ENCODE measurements at places on chromosomes 12 and 14.

DNA sequence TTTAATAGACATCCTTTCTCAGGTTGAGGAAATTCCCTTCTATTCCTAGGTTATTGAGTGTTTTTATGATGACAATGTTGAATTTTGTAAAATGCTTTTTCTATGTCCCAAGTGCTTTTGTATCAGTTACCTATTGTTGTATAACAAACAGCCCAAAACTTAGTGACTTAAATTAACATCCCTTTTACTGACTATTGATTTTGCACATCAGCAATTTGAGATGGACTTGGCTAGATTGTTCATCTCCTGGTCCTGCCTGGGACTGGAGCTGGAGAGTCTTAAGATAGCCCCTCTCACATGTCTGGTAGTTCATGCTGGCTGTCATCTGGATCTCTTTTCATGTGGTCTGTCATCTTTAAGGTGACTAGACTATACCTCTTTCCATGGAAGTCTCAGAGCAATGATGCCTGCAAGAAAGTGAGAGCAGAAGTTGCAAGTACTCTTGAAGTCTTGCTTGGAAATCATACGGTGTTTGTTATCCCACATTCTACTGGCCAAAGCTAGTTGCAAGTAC lies 132.6 kb downstream of the RPAP3 start:
- DNase-seq = no peak

GRCh38 chr12:19273482-19274330 lies 144.2 kb downstream of the PLEKHA5 start:
- DNase-seq = peak; percentile 92

- no peak for DNase-seq
These were observed 762 bp downstream of the RABGGTA start for GRCh38 chr14:24270537-24271133.

DNA sequence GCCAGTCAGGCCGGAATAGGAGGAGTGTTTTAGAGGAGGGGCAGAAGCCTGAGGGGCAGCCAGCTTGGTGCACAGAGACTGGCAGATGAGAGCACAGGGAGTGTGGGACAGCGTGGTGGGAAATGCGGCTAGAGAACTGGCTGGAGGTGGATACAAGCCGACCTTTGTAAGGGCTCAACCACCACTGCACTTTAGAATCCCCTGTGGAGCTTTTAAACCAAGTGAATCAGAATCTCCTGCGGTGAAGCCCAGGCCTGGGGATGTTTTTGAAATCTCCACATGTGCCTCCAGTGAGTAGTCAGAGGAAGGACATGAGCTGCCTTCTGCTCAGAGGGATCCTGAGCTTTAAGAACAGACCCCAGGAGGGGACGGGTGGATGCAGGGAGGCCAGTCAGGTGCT lies 10.9 kb upstream of the PCED1B start:
- peak; percentile 79 for DNase-seq

- no peak for DNase-seq
These were observed 938.4 kb upstream of the ATXN7L3B start for GRCh38 chr12:73599268-73599667.

DNA sequence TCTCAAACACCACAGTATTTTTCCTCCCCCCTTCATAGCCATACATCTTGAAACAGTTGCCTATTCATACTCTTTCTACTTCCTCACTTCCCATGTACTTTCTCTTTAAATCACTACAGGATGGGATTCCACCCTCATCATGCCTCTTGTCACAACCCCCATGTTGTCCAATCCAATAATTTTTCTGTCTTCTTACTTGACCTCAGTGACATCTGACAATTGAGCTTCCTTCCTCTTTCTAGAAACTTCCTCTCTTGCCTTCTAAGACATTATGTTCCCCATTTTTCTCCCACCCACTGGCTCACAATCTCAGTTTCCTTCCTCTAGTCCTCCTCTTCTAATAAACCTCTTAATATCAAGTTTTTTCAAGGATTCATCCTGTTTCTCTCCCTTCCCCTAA lies 5.3 kb downstream of the C2CD5 start:
- DNase-seq = no peak

DNA sequence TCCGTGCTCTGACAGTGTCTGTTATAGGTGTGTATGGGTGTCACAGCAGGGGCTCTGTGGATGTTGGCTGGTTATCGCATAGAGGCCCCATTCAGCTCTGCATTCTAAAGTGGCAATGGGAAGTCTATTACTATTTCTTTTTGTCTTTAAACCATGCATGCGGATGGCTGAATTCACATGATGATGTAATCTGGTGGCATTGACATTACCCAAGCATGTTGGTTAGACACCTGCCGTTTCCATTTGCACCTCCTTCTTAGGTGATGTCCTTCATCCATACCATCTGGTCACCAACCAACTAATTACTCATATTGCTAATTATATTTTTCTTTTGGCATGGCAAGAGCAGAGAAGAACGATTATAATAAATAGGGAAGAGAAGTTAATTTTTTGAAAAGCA lies 270.8 kb upstream of the RGS6 start:
- DNase-seq = no peak

- no peak for DNase-seq
These were observed 21.6 kb downstream of the ASPG start for GRCh38 chr14:104107101-104107581.

DNA sequence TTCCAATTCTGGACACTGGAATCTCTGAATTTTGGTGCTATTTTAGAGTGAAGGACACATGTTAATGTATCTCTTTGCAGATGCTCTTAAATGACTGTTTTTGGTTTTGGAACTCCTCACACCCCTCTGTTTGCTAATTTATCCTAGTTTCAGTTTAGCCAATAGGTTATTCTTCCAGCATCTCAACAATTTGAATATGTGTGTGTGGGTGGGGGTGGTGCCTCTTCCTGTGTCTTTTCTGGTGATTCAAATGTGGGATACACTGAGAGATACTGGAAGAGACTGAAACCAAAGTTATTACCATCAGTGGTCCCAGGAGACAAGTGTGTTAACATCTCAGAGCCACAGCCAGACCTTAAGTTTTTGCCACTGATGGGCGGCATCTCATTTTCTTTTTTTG lies 1317.4 kb upstream of the TMEM132C start:
- no peak for DNase-seq

DNA sequence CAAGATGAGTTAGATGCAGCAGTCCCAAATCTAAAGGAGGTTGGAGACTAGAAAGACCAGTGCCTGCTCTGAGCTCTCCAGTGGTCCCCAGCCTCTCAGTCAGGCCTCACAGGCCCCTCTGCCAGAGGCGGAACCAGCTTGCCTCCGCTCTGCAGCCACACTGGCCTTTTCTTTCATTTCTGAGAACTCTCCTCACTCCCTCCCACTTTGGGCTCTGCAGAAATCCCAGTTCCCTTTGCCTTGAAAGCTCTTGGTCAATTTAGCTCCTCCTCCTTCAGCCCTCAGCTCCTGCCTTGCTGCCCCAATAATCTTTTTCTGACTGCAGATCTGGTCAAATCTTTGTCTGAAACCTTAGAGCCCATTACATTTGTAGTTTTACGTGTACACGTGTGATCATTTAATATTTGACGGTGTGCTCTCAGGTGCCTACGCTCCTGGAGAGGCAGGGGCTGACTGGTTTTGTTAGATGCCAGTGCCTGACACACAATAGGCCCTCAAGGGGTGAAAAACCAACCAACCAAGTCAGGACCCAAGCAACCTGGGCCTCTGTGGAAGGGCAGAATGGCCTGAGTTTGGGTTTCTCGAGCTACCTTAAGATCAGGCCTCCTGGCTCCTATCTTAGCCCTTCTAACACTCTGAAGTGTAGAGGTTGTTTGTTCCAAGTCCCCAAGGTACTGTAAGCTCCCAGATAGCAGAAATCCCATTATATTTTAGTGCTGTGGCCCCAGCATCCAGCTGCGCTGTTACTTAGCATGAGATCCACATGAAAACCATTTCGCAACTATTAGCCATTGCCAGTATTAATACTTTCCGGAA lies 1.1 kb upstream of the NUDT4 start:
- DNase-seq = no peak

DNA sequence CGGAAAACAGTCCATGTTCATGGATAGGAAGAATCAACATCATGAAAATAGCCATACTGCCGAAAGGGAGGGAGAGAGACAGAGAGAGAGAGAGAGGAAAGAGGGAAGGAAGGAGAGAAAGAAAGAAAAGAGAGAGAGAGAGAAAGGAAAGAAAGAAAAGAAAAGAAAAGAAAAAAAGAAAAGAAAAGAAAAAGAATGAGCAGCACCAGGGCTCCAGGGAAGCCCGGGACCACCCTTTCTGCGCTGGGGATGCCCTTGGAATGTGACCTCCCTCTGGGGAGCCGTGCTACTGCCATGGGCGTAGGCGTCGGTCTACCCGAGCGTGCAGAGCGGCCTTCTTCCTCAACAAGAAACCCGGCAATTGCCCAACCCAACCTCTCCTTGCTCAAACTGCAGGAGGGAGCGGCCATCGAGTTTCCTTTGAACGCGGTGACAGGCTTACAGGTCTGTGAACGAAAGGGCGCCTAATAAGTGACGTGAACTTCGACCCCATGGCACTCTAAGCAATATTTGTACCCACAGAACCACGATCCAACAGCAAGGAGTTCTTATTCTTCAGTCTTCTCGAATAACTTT lies 16.9 kb downstream of the OR6S1 start:
- no peak for DNase-seq

DNA sequence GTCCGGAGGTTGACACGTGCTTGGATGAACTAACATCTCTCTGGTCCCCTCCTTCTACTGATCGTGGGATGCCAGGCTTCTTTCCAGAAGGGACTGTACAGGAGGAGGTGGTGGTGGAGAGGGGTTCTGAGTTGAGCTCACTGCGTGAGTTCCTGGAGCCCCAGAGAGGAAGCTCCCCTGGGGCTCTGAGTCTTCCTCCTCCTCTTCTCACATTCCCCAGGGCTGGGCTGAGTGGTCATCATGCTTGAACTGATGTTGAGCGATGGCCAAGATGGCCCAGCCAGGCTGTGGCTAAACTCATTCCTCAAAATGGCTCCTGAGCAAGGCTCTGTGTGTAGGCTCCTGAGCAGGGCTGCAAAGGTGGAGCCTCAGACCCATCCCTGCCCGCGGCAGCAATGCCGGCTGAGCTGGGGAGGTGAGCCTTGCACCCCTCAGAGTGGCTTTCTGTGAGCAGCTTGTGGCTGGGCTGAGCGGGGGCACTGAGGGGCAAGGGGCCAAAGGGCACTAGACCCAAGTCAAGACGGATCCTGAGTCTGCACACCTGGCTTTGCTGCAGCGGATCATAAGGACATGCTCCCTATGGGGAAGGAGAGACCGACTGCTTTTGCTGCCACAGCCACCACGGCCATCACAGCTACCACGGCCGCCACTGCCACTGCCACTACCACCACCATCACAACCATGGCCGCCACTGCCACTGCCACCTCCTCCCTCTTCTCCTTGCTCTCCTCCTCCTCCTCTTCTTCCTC lies 35.4 kb downstream of the MEG3 start:
- no peak for DNase-seq

DNA sequence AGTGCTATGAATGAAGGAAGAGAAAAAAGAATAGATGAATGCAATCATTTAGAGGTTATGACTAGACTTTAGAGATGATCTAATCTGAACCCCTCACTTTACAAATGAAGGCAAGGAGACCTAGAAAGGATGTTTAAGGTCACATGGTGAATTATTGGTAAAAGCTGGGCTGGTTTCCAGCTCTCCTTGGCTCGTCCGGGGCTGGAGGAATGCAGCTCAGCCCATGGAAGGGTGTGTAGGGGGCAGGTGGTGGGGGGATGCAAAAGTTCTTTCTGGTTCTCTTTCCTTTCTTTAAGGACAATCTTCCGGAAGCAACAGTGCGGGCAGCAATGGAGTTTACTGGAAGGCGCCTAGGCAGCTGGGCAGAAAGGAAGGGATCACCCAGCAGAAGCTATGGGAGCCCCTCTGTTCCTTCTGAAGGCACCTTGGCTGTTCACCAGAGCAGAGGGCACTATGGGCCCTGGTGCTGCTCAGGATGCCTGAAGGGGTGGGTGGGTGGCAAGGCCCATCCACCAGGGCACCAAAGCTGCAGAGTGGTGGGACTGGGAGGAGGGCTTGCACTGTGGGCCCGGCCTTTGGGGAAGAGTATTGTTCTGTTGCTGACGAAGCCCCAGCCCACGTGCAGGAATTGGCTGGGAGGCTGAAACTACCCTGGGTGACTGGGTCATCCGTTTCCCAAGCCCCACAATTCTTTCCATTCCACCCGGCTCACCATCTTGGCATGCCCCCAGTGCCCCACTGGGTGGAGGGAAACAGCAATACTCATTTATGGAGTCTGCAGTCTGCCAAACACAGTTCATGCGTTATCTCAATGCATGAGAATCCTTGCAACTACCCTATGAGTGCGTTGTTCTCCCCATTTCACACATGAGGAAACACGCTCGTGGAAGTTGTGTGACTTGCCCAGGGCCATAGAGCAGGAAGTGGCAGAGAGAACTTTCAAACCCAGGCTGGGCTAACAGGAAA lies 78.2 kb downstream of the IRF2BPL start:
- DNase-seq = no peak

DNA sequence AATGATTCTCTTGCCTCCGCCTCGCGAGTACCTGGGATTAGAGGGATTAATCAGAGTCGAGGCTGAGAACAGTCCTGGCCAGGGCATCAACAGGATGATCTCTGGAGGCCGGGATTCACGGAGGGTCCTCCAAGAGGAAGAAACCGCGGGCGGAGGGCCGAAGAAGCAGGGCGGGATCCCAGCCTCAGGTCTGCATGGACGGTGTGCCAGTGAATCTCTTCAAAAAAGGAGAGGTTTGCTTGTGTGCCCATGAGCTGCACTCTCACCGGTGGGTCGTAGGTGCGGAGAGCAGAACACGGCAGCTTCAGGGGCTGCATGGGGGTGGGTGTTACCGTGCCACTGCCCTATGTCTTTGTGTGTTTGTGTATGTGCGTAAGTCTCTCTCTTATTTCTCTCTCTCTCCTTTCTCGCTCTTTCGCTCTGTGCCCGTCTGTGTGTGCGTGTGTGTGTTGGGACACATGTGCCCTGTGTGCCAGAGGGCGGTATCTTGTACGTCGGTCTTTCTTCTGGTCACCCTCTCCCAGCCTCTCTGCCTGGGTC lies 768.2 kb upstream of the ALG10B start:
- DNase-seq = no peak

- DNase-seq = no peak
These were observed 171.8 kb downstream of the DUSP6 start for GRCh38 chr12:89180496-89180895.

GRCh38 chr12:52221912-52222457 lies 11.1 kb upstream of the KRT7 start:
- no peak for DNase-seq

- no peak for DNase-seq
These were observed 6.4 kb downstream of the SLC2A13 start for GRCh38 chr12:40099423-40099853.

DNA sequence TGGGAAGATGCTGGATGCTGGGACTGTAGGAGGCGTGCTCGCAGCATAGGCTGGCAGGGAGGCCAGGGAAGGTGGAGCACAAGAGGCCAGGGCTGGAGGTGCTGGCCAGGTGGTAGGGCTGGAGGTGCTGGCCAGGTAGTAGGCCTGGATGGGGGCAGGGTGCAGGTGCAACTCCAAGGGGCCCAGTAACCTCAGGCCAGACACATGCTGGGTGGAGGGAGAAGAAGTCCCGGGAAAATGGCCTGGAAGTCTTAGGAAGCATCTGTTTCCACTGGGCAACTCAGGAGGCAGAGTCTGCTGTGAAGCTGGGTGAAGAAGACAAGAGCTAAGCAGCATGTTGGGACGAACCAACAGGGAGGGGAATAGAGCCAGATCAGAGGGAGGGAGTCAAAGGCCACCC lies 665.2 kb downstream of the BCL11B start:
- DNase-seq = no peak

All from AG09309 (cell line).